ENCODE measurements at places on chromosomes 1 and 21.

GRCh38 chr1:77732090-77732489 lies 27.6 kb downstream of the USP33 start:
- DNase-seq: no peak

DNA sequence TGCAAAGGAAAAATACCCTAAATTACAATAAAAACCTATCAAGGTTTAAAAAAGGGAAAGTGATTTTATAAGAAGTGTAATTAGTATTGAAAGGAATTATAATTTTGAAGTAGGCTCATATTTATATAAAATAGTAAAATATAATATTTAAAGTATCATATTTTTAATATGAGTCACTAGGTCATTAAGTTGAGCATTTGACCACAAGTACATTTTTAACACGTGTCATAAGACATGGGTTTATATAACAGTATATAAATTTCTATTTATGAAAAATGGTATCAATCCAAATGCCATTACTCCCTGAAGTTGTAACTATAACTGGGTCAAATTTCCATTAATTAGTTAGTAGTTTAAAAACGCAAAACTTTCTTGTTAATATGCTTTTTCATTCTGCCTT lies 365.9 kb downstream of the COL11A1 start:
- no peak for DNase-seq

- no peak for DNase-seq
These were observed 107.2 kb upstream of the VAV3 start for GRCh38 chr1:108072212-108072611.

GRCh38 chr1:18413541-18414305 lies 67.0 kb upstream of the KLHDC7A start:
- no peak for DNase-seq

- no peak for DNase-seq
These were observed 1.2 kb upstream of the TSPAN2 start for GRCh38 chr1:115090540-115090939.

DNA sequence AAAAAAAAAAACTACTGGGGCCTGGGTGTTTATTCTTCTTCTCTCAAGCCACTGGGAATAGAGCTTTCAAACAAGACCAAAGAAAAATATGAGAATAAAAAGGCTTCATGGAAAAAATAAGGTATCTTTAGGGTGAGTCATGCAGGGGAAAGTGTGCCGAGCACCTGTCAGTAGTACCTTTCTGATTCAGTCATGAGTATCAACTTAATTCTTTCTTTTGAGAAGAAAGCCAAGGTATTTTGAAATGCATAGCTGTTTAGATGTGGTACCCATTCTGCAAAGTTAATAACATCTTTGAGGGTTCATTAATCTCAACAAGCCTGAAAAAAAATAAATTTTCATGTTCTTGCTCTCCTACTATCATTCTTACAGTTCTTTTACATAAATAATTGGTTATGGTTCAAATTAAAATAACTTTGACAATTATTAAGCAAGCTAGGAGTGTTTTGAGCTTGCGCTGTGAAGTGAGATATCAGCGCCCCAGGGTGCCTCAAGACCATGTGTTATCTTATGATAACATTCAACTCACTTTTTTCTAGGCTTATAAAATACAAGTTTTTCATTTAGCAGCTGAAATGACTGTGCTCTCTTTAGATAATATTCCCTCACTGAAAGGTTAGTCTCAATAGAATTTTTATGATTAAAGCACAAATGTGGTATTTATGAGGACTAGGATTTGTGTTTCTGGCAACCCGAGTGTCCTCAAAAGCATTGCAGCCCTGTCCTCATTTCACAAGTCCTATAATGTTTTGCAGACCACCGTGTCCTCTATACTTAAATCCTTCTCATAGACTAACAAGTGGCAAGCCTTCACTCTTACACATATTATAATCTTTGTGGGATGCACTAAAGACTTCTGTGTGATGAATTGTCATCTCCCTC lies 138.6 kb downstream of the SLC44A5 start:
- no peak for DNase-seq

- DNase-seq: no peak
These were observed 44.0 kb upstream of the LRP8 start for GRCh38 chr1:53371851-53372250.
